ENCODE measurements at places on chromosomes 6 and 20.

DNA sequence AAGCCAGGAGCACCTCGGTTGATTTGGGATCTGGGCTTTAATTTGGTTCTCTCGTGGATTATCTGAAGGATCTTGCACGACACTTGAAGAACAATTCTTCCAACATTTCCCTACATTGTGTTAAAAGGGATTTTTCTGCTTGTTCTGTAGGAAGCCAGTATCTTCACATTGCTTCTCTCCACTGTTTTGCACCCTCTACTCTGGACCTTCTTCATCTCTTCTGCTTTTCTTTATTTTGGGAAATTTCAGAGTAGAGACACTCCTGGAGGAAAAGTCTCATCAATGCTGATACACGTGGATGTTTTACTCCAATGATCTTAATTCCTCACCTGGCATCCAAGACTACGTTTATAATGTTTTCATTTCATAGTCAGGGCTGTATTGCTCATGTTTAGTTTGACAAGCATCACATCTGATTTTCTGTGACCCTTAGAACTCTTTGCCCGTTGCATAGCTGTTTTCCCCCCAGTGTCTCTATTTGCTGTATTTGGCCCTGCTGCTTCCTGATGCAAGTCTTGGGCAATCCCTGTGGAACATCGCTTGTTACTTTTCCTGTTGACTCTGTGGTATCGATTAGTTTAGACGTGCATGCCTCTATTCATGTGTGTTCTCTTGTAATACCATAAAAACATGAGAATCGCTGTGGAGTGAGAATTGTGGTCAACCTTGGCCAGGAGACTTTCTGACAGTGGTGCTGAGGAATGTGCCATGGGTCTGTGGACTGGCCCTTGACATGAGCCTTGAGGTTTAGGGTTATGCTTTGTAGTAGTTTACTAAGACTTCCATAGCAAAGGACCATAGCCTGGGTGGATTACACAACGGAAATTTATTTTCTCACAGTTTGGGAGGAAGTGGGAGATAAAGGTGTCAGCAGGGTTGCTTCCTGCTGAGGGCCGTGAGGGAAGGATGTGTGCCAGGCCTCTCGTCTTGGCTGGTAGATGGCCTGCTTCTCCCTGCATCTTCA lies 12.5 kb downstream of the PLCB1 start:
- DNase-seq: no peak

DNA sequence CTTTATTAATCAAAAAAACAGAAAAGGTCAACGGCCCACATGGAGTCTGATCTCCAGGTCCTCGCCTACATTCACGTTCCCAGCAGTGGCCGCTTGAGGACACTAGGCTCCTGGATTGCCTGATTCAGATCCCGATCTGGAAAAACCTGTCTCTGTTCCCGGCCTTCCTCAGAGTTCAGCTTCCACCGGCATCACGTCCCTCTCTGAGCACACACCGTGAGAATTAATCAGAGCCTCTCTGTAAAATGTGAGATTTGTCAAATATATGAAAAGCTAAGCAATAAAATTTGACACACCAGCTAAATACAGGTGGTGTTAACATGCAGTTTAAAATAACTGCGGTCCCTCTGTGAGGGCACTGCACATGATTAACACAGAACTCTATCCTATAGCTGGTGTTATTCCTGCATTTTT lies 122.8 kb upstream of the COL21A1 start:
- DNase-seq: no peak

DNA sequence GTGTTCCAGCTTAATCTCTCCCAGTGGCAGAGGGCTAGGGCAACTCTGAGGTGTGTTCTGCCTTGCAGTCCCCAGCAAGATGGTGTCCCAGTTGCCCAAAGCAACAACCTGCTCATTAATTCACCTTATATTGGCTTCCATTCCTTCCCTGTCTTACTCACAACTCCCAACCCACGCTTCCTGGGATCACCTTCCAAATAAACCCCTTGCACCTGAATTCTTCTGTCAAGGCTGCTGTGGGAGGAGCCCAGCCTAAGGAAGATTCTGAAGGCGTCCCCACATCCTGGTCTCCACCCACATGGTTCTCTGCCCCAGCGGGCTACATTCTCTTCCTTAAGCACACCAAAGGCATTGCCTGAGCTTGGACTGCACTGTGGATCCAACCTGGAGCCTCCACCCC lies 116.6 kb upstream of the MAFB start:
- DNase-seq: no peak

- no peak for DNase-seq
Observed at GRCh38 chr20:10978713-10979112, 304.9 kb upstream of the JAG1 start.

DNA sequence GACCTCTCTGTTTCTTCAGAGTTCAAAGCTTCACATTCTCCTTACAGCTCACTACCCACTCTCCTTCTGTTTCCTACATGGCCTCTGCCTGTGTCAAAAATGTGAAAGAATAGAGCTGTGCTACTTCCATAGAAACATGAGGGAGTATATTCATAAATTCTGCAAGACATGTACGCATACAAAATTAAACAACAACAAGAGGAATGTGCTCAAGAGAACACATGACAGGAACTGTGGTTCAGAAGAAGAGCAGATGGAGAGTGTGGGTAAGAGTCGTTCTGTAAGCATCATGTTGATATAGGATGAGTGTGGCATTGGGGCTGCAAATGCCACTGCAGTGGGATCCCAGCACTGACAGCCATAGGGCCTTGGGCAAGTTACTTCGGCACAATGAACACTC lies 266.6 kb upstream of the SASH1 start:
- no peak for DNase-seq

- no peak for DNase-seq
Observed at GRCh38 chr20:37869334-37869861, 33.5 kb upstream of the VSTM2L start.

DNA sequence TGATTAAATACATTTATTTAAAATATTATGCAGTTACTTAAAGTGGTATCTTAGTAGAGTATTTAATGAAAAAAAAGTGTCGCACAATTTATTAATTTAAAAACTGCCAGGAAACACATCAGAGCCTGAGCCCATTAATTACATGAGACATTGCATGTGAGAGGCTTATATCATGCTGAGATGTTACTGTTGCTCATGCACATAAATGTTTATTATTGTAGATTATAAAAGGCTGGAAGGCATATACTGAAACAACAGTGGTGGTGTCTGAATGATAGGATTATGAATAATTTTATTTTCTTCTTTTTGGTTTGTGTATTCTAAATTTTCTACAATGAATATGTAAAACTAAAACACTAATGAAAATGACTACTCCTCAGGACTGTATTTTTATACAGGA lies 45.7 kb upstream of the TXNDC5 start:
- DNase-seq: no peak

- DNase-seq: no peak
Observed at GRCh38 chr6:95578106-95578410, 723 bp downstream of the MANEA start.

DNA sequence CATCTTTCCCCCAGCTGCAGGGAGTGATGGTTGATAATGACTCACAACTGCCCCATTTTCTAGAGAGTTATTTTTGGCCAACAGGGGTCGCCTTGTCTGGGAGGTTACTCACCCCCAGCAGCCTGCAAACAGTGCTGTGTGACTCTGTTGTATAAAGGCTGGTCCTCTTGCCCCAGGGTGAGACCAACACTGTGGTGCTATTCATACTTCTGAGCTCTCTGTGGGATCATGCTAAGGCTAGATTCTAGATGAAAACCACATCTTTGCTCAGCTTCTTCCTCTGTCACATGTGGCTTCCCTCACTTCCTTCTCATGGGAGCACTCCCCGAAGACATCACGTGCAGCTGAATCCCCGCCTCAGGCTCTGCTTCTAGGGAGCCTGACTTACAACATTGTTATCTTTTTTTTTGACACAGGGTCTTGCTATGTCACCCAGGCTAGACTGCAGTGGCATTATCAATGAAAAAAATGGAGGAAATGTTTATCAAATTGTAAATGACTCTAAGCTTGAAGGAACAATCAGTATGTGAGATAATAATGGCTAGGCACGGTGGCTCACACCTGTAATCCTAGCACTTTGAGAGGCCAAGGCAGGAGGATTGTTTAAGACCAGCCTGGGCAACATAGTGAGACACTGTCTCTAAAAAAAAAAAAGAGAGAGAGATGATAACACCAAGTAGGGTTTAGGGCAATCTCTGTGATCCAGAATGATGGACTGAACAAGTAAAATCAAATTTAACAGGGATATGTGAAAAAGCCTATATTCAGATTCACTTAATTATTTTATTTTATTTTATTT lies 55.7 kb upstream of the SLC23A2 start:
- DNase-seq: no peak

- no peak for DNase-seq
Observed at GRCh38 chr20:17172836-17173516, 53.9 kb upstream of the PCSK2 start.

- no peak for DNase-seq
Observed at GRCh38 chr20:5621305-5621704, 128.9 kb upstream of the SHLD1 start.

DNA sequence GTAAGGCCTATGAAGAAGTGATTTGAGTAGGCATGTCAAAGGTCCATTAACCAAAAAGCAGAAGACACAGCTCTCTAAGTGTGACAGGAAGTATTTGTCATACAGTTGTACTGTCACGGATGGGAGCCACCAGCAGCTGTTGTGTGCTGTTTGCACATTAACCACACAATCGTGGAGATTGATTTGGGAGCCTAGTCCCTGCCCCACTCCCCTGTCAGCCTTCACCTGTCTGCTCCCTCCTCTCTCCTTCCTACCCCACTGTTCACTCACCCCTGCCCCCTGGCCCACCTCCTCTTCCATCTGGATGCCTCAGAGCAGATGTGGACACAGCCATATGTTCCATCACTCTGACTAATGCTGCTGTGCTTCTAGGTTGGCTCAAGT lies 124.7 kb upstream of the SPACA1 start:
- no peak for DNase-seq

DNA sequence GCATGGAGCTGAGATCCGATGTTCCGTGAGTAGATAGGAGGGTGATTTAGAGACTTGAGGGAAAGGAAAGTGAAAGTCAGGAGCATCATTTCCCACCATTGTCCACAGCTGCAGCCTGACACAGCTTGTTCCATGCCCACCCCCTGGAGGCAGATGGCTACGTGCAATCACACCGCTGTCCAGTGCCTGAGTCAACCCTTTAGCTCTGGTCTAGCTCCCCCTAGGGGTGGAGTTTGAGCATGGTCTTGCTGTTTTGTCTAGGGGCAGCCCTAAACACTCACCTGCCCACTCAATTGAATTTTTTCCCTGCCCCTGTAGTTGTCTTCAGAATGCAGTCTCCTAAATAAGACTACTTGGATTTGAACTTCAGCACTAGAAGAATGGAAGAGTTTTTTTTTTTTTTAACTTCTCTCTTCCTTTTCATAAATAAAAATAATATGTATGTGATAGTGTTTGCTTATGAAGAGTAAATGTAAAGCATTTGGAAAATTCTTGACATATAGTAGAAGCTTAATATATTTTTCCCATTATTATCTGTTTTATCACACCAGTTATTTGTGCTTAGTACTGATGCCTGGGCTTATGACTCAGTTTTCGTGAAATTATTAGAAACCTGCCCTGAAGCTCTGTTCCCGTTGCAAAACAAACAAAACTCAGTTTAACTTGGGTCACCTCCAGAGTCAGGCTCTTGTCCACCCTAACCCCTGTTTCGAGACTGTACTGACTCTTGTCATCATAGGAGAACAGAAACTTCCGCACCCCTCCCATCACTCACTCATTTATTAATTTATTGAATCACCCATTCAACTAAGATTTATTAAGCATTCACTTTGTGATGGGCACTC lies 814.8 kb downstream of the MAFB start:
- DNase-seq: no peak

- DNase-seq: no peak
Observed at GRCh38 chr6:99905209-99906106, 88.6 kb downstream of the MCHR2 start.

DNA sequence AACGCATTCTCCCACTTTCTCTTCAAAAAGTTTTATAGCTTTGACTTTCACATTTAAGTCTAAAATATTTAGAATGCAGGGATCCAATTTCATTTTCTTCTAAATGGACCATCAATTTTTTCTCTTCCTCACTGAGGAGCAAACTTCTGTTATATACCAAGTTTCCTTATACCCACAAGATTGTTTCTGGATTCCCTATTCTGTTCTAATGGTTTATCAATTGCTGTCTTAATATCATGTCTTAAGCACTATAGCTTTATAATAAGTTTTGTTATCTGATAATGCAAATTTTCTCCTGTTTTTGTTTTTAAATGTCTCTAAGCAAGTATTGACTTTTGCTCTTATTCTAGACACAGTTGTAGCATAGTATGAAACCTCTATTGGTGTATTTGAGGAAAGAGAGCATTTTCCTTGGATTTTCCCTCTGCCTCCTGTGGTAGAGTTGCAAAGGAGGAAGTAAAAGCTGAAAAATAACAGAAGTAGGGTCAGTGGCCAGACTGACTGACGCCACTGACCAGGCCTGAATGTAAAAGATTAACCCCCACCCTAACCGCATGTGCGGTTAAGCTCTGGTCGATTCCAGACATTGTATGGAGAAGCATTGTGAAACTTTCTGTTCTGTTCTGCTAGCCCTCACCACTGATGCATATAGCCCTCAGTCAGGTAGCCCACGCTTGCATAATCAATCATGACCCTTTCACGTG lies 40.3 kb downstream of the GPX5 start:
- no peak for DNase-seq

- no peak for DNase-seq
Observed at GRCh38 chr6:4774715-4775493, 1.3 kb upstream of the CDYL start.

GRCh38 chr6:133973109-133973971 lies 20.3 kb downstream of the TBPL1 start:
- DNase-seq: no peak

GRCh38 chr20:17966432-17967310 lies 1.9 kb downstream of the SNX5 start:
- DNase-seq: no peak

GRCh38 chr6:44298864-44299263 lies 14.3 kb downstream of the AARS2 start:
- DNase-seq: no peak
